Activated T-helper 2 cell treated with anti-CD3 and anti-CD28 coated beads, Interferon-gamma antibody, Interleukin-2, Interleukin-4, amounts not matched to agents 10 μg/mL and 5 μg/mL and 100 μg/mL, durations not matched to agents 14 hours and 24 hours and 36 hours (primary cell): ENCODE measurements at places on chromosomes 6 and 20. TPM values are rescaled to one million over a fixed set of nuclear protein-coding genes. Genes with fewer than 3 reads are reported as not detected.

The CCN6 gene
- total RNA-seq: 0.34 TPM in 1 of 2 replicates, not detected in the other

The LRP11 gene
- 3.6 and 4.3 TPM in 2 replicates for total RNA-seq

GRCh38 chr20:22460231-22460630 is 124.1 kb downstream of the FOXA2 start:
- H3K36me3 ChIP-seq: no peaks in the 10 kb centered on the region
- no peak overlapping the region for H3K4me3 ChIP-seq
- H3K27me3 ChIP-seq: no peaks in the 10 kb centered on the region
- no peak for DNase-seq
- H3K27ac ChIP-seq: no peak overlapping the region

The KIAA0408 gene
- 18.5 and 19.6 TPM in 2 replicates for total RNA-seq

The WFDC13 gene
- not detected in 2 replicates for total RNA-seq

DNA sequence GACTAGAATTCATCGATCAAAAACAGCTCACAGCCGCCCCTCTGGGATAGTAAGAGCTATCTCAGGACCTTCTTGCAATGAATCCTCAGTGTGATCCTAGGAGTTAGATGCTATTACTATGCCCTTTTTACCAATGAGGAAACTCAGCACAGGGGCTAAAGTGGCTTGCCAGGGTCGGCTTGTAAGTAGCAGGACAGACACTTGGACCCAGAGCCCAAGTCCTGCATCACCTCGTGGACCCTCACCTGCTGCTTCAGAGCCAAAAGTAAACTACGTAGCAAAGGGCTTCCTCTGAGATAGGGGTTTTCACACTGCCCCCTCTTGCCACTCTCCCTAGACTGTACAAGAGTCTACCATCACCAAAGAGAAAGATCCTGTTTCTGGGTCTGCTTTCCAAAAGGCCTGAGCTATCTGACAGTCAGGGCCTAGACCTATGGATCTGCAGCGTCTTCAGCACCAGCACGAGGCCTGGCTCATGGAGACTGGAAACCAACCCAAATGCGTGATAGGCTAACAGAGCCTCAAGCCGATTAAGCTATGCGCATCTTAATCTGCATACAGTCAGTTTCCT is 172.3 kb downstream of the ANKRD60 start:
- no peak overlapping the region for H3K27ac ChIP-seq
- H3K4me3 ChIP-seq: no peak overlapping the region
- H3K27me3 ChIP-seq: peaks cover 3% of the 10 kb centered on the region
- H3K4me1 ChIP-seq: no peaks in the 10 kb centered on the region
- no peak for DNase-seq

The C20orf204 gene
- 3.8 and 4.3 TPM in 2 replicates for total RNA-seq

- no peaks in the 10 kb centered on the region for H3K27me3 ChIP-seq
- no peak overlapping the region for H3K4me3 ChIP-seq
- H3K27ac ChIP-seq: peak overlapping the region; percentile 33
- DNase-seq: no peak
Observed at GRCh38 chr6:89944826-89945407, 50.6 kb downstream of the GJA10 start.

The CLIC5 gene
- 3.0 and 3.8 TPM in 2 replicates for total RNA-seq

DNA sequence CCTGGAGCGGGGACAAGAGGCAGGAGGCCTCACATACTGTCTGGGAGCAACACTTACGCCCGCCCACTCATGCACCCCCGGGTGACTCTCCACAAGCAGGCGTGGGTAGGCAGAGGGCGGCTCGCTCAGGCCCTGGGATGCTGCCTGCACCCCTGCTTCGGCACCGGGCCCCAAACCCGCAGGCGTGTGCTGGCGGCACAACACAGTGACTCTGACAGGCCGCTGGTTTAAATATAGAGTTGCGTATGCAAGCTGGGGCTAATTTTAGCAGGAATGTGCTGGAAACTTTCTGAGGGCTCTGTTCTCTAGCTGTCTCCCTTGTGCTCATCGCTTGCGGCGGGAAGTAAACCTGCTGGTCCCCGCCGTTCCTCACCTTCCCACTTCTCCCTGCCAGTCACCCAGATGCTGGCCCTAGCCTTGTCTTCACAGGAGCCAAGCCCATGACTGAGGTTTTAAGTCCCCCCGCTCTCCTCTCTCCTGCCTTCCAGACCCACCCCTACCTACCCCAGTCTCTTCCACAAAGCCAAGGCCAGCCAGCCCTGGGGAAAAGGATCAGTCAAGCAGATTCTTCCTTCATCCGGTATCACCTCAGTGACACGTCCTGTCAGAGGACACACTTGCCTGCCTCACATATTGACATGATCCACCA is 94.5 kb upstream of the FOXP4 start:
- H3K36me3 ChIP-seq: no peaks in the 10 kb centered on the region
- no peak for DNase-seq
- no peak overlapping the region for H3K4me3 ChIP-seq
- no peak overlapping the region for H3K27ac ChIP-seq

- H3K36me3 ChIP-seq: peaks cover 16% of the 10 kb centered on the region
- H3K4me1 ChIP-seq: peaks cover 15% of the 10 kb centered on the region
- H3K27me3 ChIP-seq: no peaks in the 10 kb centered on the region
- no peak overlapping the region for H3K4me3 ChIP-seq
Observed at GRCh38 chr6:40376113-40376650, 211.0 kb downstream of the LRFN2 start.

DNA sequence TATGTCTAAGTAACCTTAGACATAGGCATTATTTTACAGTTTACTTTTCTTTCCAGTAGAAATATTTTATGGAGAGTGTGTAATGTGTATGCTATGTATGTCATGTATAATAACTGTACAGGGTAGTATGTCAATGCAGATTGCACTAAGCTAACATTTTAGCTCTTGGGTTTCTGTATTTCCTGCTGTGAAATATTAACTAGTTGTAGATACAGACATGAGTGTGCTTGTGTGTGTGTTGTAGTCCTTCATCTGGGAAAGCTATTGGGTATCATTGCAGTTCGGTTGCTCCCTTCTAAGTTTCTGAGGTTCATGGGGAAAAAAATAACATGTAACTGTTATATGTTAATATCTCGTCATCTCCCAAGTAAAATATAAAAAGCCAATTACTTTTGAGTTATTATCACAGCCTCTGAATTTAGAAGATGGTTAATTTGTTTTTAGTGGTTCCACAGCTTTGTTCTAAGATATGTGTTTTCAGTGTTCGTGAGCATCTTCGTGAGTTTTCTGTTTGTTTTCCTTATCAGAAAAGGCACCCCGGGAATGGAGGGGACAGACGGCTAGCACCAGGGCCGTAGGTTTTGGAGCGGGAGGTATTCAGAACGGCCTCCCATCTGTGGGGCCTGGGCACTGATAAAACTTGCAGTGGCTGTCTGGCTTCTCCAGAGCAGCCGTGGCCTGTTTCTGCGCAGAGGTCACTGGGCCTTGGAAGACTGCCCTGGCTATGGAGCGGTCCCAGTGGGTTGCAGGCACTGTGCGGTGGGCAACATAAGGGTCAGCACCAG is 215.0 kb downstream of the ARID1B start:
- no peak for DNase-seq
- H3K27me3 ChIP-seq: no peaks in the 10 kb centered on the region
- H3K4me1 ChIP-seq: peaks cover 22% of the 10 kb centered on the region
- no peak overlapping the region for H3K27ac ChIP-seq
- H3K36me3 ChIP-seq: no peaks in the 10 kb centered on the region
- H3K4me3 ChIP-seq: no peak overlapping the region
